Omental fat pad (tissue), 4 donors: ENCODE measurements at places on chromosomes 7 and 10. TPM values are rescaled to one million over a fixed set of nuclear protein-coding genes. Genes with fewer than 3 reads are reported as not detected.

AKR1D1 gene
- not detected for total RNA-seq

MYL7 gene
- not detected for total RNA-seq

DNA sequence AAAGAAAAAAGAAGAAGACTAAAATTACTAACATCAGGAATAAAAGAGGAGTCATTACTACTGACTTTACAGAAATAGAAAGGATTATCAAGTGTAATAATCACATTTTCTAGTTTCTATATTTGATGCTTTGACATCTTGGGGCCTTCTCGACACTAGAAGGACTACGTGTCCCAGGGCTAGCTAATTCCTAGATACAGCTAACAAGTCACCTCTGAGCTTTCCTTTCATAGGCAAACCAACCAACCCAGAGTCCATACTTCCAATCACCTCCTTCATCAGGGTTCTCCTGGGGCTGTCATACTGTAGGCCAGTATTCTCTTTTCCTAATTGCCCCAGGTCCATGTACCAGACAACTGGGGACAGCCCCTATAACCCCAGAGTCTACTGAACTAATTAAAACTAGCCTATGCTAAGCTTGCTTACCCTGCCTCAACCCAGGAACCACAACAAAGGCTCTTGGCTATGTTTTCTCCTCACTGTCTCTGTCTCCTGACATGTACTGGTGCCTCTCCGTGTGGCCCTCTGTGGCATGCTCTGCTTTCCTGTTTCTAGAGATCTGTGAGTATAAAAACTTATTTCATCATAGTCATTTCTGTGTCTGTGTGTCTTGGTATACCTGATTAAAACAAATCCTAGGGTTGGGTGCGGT, 6.7 kb upstream of the PARP12 start:
- DNase-seq, result no peak

GRCh38 chr10:22825841-22826240, 102.0 kb upstream of the ARMC3 start:
- DNase-seq, result no peak

- DNase-seq, result no peak
Observed at GRCh38 chr7:79520543-79520942, 67.1 kb upstream of the MAGI2 start.

DNA sequence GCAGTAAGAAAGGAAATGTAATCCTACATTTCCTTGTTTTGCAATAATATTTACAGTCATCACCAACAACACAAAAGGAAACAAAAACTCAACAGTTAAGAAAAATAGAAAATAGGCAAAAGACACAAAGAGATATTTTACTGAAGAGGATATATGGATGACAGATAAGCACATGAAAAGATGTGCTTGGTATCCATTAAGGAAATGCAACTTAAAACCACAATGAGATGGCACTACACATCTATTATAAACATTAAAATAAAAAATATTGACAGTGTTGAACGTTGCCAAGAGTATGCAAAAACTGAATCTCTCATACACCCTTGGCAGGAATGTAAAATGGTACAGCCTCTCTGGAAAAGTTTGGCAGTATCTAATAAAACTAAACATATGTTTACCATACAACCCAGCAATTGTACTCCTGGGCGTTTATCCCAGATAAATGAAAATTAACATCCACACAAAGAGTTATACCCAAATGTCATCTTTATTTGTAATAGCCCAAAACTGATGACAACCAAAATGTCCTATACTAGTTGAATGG, 5.4 kb downstream of the CEP41 start:
- DNase-seq, result no peak
